NCI-H2081 treated with DMSO at 0.1 percent for 48 hours (cell line): ENCODE measurements at places on chromosomes 3 and 15.

DNA sequence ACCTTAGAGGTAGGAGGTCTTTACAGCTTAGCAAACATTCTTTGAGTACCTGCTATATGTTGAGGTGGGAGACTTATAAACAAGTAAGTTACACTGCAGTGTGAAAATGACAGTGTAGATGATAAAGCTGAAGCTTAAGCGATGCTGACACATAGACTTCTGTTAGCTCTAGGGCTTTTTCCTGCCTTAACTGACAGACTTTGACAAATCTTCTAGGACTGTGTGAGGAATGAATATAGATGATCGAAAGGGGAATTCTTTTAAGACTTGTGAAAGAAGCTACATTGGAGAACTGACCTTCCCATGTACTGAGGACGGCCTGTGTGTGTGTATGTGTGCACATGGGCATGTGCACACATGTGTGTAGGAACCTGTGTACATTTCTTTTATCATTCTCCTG lies 22.7 kb downstream of the BOC start:
- no peak for DNase-seq

DNA sequence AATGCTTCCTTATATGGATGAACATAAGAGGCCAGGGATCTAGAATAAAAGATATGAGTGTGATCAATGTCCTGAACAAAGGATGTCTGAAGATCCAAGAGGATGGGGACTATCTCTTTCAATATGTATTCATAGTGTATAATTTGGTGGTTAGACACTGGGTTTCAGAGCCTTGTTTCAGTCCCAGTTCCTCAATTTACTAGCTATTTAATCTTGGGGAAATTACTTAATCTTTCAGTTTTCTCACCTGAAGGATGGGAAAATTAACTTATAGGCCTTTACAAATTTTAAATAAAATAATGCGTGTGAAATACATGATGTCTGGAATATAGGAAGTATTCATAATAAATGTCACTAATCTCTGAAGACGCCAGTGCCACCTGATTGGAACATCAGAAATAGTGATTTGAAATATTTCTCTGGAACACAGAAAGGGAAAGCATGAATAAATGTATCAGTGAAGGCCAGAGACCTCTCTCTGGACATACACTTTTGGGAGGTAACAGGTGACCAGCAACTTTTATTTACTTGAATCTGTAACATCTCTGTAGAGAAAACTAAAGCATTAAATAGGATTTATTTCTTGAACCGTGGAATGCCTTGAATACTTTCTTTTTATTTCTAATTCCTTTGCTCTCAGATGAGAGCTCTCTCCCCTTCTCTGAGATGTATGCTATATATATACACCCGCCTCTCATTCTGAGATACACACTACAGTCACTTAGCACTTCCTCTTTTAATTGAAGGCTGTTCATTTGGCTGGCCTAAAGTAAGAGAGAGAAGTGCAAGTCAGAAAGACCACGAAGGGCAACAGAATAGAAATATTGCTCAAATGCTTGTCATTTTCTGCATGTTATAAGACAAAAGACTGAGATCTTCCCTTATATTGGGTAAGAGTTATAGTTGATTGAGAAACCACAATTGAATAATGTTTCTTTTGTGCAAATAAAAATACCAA lies 407.1 kb downstream of the LSAMP start:
- DNase-seq: no peak

- no peak for DNase-seq
Observed at GRCh38 chr3:69716119-69716518, 23.1 kb upstream of the MITF start.

DNA sequence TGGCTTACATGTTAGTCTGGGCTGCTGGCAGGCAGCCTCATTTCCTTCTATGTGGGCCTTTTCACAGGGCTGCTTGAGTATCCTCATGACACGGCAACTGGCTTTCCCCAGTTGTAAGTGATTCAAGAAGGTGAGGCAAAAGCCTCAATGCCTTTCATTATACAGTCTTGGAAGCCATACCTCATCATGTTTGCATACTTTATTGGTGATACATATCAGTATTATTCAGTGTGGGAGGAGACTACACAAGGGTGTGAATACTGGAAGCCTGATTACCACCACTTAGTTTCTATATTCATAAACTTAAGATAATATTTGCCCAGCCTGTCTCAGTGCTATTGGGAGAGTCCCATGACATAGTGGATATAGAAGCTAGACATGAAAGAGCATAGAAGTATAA lies 346.8 kb downstream of the SOX2 start:
- DNase-seq: no peak

DNA sequence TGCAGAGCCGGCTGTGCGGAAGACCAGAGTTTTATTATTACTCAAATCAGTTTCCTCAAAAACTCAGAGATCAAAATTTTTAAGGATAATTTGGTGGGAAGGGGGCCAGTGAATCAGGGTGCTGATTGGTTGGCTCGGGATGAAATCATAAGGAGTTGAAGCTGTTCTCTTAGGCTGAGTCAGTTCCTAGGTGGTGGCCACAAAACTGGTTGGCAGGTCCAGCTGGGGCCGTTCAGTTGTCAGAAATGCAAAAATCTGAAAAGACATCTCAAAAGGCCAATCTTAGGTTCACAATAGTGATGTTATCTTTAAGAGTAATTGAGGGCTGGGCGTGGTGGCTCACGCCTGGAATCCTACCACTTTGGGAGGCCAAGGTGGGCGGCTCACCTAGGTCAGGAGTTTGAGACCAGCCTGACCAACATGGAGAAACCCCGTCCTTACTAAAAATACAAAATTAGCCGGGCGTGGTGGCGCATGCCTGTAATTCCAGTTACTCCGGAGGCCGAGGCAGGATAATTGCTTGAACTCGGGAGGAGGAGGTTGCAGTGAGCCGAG lies 2.3 kb upstream of the ZNF589 start:
- no peak for DNase-seq

DNA sequence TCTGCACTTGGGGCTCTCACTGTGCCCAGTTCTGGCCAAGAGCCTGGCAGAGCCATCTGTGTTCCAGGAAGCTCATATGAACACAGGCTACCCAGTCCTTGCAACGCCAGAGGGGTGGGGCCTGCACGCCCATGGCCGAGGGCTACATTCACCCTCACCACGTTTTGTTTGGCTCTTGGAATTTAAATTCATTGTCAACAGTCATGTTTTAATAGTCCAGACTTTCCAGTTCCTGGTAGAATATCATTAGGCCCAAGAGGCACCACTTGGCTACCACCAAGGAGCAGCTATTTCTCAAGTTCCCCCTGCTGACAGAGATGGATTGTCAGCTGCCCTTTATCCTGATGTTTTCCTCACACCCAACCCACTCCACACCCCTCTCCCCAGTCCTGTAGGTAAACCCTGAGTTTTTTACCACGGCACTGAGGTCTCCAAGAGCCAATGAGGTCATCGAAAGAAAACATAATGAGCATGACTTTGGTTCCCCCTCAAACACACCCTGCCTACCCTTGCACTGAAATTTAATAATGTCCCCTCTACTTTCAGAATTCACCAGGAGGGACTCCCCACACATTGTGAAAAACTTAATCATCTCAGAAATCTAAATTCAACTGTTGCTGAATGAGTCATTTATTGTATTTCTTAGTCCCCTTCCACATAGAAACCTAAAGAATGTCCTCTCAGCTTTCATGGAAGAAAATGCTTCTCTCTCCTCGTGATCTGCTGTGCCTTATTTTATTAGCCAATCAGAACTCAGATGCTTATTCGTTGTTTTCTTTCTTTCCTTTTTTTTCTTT lies 125.1 kb downstream of the SHQ1 start:
- no peak for DNase-seq

DNA sequence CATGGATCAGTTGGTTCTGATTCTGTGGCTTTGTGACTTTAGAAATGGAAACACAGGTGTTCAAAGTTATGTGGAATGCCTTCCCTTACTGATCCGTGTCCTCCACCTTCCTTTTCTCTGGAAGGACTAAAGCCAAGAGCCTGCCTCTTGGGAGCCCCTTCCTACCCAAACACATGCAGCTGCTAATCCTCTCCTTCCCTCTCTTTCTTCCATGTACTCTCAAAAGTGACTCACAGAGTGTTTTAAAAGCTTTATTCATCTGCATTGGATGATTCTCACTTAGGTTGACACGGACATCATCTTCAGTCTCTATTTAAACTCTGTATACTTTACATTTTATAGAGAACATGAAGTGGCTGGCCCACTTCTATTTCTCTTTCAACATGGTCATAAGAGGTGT lies 856.5 kb upstream of the ARPP21 start:
- no peak for DNase-seq
